ENCODE measurements at places on chromosomes 6 and 20.

DNA sequence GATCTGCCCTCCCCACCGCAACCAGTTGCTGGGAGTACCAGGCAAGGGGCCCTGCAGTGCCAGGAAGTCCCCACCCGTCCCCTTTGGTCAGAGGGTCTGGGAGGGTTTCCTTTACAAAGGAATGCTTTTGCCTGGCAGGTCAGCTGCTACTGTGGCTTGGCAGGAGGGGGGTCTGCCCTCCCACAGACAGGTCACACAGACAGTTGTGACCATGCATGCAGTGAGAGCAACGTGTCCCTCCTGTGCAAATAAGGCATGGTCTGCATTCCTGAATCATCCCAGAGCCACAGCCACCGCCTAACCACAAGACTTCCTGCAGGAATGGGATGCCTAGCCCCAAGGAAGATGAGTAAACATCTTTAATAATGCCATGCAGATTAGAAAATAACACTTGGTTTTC is 439 bp upstream of the F13A1 start:
- DNase-seq = no peak

DNA sequence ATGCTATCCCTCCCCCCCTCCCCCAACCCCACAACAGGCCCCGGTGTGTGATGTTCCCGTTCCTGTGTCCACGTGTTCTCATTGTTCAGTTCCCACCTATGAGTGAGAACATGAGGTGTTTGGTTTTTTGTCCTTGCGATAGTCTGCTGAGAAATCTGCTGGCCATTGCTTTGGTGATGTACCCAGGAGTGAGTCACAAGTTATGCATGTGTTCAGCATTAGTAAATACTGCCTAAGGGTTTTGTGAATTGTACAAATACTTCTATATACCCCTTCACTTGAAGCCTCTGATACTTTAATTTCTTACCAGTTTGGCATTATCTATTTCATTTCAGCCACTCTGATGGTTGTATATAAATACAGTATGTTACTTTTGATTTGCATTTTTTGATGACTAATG is 711.3 kb upstream of the GJE1 start:
- no peak for DNase-seq

GRCh38 chr20:63223121-63223825 is 7.3 kb upstream of the YTHDF1 start:
- DNase-seq = peak; percentile 35

GRCh38 chr20:36572701-36573102 is 695 bp upstream of the TGIF2 start:
- DNase-seq = peak; percentile 59

- DNase-seq = no peak
These were observed 27.6 kb downstream of the VTA1 start for GRCh38 chr6:142174703-142175102.

DNA sequence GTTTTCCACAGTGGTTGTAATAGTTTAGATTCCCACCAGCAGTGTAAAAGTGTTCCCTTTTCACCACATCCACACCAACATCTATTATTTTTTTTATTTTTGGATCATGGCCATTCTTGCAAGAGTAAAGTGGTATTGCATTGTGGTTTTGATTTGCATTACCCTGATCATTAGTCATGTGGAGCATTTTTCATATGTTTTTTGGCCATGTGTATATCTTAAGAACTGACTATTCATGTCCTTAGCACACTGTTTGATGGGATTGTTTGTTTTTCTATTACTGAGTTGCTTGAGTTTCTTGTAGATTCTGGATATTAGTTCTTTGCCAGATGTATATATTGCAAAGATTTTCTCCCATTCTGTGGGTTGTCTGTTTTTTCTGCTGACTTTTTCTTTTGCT is 820.1 kb downstream of the TENT5A start:
- no peak for DNase-seq

GRCh38 chr6:130115036-130115435 is 96.7 kb downstream of the L3MBTL3 start:
- no peak for DNase-seq

- DNase-seq = no peak
These were observed 324.7 kb upstream of the CNR1 start for GRCh38 chr6:88490908-88491264.

DNA sequence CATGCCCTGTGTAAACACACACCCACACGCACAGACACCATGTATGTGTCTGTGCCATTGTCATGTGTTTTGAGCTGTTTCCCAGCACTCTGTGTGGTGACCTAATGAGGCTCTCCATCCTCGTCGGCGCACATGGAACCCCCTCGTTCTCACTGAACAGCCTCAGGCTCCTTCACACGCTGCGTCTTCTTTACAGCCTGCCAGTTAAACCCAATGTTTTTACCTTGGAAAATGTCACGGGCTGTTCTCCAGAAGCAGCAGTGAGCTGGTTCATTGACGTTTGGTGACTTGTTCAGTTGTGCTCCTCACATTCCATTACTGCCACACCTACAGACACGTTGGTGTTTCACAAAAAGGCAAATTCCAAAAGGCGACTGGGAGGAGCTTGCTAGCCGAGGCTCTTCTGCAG is 201.0 kb upstream of the FOXQ1 start:
- DNase-seq = no peak

- peak; percentile 54 for DNase-seq
These were observed 8.9 kb downstream of the EHMT2 start for GRCh38 chr6:31888276-31889258.

GRCh38 chr6:149127212-149127611 is 190.3 kb upstream of the TAB2 start:
- DNase-seq = no peak

- no peak for DNase-seq
These were observed 20.9 kb downstream of the DEF6 start for GRCh38 chr6:35318196-35319171.

DNA sequence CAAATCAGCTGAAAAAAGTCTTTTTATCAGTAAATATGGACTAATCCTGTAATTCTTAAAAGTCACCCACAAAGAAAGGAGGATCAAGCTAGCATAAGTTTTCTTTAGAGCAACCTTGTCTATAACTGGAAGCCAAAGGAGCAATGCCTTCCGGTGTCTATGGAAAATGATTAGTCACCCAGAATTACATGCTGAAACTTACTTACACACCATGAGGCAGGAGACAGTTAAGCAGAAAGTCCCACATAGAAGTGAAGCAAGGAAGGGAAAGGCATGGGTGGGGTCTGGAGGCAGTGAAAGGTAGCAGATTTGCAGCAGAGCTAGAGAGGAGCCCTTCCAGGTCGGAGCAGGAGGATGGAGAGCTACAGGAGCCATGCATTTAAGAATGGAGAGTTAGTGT is 153.7 kb upstream of the RIPOR2 start:
- no peak for DNase-seq

- DNase-seq = no peak
These were observed 131.0 kb downstream of the MAN1A1 start for GRCh38 chr6:119218548-119218947.

GRCh38 chr6:125547381-125547780 is 202.1 kb upstream of the HEY2 start:
- no peak for DNase-seq

DNA sequence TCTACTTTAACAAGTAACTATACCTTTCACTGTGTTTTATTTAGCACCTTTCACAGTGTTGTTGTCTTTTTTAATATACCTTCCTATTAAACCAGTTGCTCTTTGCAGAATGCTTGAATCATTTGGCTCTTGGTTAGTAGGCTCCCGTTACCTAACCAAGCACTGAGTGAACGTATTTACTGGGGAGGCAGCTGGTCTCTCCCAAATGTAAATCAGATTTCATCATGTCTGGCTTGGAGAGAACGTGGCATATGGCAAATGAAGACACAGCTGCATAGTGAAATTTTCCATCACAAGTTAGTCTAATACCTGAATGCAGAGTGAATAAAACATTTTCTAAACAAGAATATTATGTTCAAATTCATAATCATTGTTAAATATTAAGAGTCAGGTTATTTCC is 12.4 kb downstream of the HTR1E start:
- no peak for DNase-seq

DNA sequence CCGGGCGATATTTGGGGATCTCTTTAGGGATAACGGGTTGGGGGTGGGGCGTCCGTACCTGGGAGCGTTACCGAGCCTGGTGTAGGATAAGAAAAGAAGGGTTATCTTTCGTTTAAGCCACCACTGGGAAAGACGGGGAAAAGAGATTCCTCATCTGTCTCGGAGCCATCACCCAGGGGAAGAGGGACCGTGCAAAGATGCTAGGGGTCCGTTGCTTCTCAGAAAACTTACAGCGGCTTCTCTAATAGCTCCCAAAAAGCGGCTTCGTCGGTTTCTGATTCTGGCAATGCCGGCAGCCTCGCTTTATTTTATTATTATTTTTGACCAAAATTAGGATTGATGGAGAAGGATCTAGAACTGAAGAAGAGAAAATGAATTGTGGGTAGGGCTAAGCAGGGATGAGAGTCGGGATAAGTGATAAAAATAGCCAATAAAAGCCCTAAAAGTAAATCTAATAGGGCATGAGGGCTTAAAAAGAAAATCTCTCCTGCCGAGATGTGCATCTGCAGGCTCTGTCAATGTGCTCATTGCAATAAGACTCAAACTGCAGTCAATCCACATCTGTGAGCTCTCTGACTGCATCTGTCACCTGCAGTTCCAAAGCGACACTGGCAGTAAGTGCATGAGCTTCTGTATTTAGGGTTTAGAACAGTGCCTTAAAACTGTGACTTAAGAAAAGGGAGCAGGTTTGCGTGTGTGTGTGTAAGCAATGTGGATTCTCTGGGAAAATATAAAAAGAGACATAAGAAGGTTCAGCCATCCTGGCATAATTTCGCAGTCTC is 801 bp downstream of the TBPL1 start:
- no peak for DNase-seq

DNA sequence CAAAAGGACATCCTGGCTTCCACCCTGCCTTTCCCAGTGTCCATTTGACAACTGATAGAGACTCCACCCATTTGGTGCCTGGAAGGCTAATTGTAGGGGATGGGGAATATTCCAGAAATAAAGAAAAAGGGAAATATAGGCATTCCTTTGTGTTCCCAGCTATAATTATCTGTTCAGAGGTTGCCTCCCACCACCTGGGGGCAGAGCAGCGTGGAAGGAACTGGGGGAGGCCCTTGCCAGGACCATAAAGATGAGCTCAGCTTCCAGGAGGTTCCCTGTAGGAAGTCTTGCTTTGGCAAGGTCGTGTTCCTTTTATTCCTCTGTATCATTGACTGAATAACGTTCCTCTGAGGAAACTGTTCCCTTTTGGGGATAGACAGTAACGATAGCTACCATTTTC is 214.7 kb downstream of the TFAP2C start:
- no peak for DNase-seq

- DNase-seq = no peak
These were observed 228.3 kb downstream of the TTLL2 start for GRCh38 chr6:167552961-167553735.

All from activated T-cell treated with anti-CD3 and anti-CD28 coated beads for 4 hours (primary cell).